ENCODE measurements at places on chromosomes 1 and 21. TPM values are rescaled to one million over a fixed set of nuclear protein-coding genes. Genes with fewer than 3 reads are reported as not detected.

- no peak for DNase-seq
- H3K4me3 ChIP-seq, result no peak overlapping the region
- H3K36me3 ChIP-seq, result peaks cover 3% of the 10 kb centered on the region
- no peak overlapping the region for H3K27ac ChIP-seq
These were observed 90.4 kb upstream of the EDN2 start for GRCh38 chr1:41574842-41575241.

DNA sequence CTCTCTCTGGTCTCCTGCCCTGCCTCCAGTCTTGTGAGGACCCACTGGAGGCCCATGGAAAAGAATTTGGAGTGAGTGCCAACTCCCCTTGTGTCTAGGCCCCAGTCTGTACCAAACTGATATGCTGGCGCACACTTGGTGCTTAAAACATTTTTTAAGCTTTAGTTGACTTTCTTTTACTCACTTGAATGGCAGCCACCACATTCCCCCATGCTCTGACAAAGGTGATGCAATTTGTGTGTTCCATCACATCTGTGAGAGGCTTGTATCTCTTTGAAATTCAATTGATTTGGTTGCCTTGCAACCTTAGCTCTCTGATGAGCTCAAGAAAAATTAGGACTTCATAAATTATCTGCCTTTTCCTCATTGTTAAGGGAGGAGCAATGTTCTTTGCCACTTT, 30.5 kb upstream of the WDTC1 start:
- H3K27me3 ChIP-seq, result no peaks in the 10 kb centered on the region
- H3K4me3 ChIP-seq, result no peak overlapping the region
- H3K36me3 ChIP-seq, result no peaks in the 10 kb centered on the region
- no peak overlapping the region for H3K27ac ChIP-seq
- no peak for DNase-seq
- H3K4me1 ChIP-seq, result no peaks in the 10 kb centered on the region

DNA sequence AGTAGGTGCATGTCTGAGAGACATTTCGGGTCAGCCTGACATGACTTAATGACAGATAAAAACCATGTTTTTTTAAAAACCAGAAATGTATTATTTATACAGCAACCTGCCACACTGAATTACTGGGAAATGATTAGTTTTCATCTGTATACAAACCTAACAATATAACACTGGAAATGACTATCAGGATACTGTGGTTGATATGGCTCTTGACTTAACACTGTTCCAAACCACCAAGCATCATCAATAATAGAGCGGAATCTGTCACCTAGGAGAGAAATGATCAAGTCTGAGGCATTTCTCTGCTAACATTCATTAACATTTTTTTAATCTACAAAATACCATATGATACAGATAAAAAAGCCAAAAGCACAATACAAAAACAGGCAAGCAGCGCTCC, 41.7 kb upstream of the PSMG1 start:
- no peaks in the 10 kb centered on the region for H3K27me3 ChIP-seq
- no peak overlapping the region for H3K4me3 ChIP-seq
- no peaks in the 10 kb centered on the region for H3K4me1 ChIP-seq
- H3K36me3 ChIP-seq, result peaks cover 9% of the 10 kb centered on the region

The CASQ2 gene
- total RNA-seq, result not detected

The SMIM11 gene
- total RNA-seq, result 9.2 TPM

The ATP5PO gene
- total RNA-seq, result 183 TPM

The SMG5 gene
- 110 TPM for total RNA-seq

DNA sequence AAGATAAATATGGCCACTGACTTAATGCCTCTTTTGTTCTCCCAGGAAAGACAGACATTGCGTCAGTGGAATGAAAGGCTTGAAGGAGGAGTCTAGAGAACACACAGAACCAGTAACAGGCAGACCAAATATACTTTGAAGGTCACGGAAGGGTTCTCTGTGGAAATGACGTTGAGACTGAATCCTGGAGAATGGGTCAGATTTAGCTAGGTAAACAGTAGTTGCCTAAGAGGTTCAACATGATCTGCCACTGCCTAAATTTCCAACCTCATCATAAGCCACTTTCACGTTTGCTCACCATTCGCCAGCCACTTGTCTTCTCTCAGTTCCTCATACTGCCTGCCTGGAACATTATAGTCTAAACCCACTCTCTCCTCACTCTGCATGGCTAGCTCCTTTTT, 20.5 kb downstream of the PLA2G4A start:
- no peak overlapping the region for H3K27ac ChIP-seq
- no peak overlapping the region for H3K4me3 ChIP-seq
- no peaks in the 10 kb centered on the region for H3K27me3 ChIP-seq
- H3K4me1 ChIP-seq, result no peaks in the 10 kb centered on the region
- DNase-seq, result no peak

GRCh38 chr21:28818663-28819278, 173.9 kb downstream of the LTN1 start:
- H3K27me3 ChIP-seq, result no peaks in the 10 kb centered on the region
- H3K36me3 ChIP-seq, result no peaks in the 10 kb centered on the region
- no peaks in the 10 kb centered on the region for H3K4me1 ChIP-seq
- H3K27ac ChIP-seq, result no peak overlapping the region
